ENCODE measurements at places on chromosomes 5 and 9.

GRCh38 chr5:78720227-78720985, 71.8 kb upstream of the LHFPL2 start:
- DNase-seq: no peak

GRCh38 chr5:61455179-61456006, 123.3 kb downstream of the ZSWIM6 start:
- no peak for DNase-seq

DNA sequence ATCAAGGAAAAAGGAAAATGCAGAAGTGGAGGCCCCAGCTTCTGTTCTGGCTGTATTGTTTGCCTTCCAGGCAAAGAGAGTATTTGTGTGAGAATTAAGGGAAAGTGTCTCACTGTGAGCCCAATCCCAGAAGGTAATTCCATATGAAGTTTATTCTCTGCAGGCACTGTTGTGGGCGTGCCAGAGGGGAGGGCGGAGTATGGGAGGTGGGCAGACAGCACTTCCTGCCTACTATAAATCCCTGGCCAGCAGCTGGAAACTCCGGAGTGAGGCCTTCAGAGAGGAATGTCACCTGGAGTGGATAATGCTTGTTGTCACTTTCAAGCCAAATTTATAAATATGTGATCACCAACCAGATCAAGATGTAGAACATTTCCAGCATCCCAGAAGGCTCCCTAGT, 209.5 kb downstream of the ARHGAP26 start:
- DNase-seq: no peak

DNA sequence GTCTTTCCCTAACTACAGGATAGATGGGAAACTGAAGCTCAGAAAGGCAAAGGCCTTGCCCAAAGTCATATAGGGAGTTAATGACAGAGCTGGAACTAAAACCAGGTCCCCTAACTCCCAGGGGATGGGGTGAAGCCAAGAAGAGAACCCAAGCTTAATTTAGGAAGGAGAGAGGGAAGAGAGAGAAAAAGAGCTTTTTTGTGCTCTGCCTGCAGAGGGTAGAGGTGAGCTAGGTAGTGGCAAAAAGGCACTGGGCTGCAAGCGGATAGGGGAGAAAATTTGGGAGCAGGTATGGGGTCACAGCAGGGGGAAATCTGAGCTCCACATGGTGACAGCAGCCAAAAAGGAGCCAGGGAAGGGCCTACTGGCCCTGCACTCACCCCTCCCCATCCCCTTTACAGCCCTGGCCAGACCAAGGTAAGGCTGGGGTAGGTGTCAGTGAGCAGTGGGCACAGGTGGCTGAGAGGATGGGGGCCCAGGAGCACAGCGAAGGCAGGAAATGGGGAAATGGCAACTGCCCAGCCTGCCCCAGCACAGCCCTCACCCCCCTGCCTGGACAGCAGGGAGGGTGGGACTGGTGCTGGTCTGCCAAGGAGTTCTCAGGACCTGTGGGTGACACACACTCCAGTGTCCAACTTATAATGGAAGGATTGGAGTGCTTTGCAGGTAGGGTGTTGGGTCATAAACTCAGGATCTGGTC, 3.3 kb downstream of the ENHO start:
- DNase-seq: no peak

DNA sequence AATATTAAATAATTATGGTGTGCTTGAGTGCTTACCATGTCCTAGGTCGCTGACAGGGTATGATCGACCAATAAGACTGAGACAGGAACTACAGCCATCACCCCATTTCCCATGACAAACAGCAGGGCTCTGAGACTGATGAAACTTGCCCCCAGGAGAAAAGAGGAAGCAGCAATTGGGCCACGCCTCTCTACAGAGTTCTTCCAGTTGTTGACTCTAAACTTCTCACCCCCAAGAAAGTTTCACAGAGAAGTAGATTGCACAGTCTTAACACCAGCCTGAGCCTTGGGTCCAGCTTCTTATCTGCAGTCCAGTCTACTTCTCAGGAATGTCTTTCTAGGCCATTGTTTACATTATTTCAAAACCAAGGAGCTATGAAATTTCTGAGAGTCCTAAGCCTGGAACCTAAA, 182.2 kb upstream of the ANKRD55 start:
- no peak for DNase-seq

DNA sequence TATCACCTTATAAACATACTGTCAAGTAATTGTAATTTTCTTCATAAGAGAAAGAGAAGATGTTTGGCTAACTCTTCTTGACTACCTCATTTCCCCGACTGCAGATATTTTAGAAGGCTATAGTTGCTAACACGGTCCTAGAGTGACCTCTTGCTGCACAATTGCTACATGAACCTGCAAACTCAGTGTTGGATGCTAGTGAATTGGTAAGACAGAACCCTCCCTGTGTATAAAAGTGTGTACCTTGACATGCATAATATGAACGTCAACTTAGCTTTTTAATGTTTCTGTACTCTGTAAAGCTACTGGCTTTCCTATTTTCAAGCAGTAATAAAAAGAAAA, 46.7 kb upstream of the CER1 start:
- no peak for DNase-seq

GRCh38 chr9:81377320-81377719, 312.0 kb downstream of the TLE1 start:
- DNase-seq: no peak

DNA sequence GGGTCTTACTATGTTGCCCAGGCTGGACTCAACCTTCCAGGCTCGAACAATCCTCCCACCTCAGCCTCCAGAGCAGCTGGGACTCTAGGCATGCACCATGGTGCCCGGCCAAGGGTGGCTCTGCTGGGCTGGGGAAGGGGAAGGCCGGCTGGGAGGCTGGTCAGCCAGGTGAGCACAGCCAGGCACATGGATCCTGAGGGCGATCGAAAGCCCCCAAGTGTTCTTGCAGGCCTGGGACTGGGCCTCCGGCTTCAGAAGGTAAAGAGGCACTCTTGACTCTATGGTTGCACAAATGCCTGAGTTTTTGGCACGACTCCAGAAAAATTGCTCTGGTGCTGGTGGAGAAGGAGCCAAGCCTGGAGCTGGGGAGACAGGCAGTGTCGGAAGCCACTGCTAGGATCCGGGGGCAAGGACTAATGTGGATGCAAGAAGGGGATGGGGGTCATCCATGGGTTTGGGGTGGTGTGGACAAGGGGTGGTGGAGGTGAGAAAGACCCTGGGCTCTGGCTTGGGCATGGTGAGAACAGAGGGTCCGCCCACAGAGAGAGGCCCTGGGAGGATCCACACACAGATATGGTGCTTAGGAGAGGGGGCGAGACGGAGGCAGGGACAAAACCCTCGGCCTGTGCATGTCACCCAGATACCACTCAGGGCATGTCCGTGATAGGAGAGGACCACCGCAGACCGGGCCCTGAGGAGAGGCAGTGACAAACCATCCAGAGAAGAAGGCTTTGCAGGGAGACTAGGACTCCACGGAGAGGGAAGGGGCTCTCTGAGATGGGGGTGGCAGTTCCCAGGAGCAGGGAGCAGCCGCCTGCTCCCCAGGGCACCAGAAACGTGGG, 51.1 kb upstream of the COL5A1 start:
- DNase-seq: no peak

DNA sequence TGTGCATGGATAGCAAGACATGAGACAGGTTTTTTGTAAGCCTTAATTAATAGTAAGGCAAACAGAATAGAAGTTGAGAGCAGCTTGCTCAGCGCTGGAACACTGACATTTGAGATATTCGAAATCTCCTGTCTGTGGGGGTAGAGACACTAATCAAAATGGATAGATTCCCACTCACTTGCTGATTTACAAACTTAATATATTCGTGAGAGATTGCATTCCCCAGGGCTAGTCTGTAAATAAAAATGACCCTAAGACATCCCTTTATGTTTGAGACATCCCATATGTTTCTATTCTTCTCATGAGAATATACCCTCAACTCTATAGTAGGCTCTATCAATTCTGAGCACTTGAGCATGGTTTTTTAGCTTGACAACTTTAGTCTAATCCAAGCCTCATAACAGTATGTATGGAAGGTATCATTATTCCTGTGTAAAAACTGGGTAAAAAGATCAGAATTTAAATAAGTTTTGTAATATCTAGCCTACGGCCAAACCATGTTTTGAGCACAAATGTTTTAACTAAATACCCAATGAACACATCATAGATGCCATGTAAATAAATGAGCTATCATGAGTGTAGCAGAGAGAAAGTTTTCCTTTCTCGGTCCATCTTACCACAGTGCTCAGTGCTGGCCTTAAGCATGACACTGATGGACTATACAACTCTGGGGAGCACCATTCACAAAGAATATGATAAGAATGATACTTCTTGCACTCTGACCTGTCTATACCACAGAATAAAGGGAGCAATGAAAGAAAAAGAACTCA, 609.2 kb downstream of the PSAT1 start:
- no peak for DNase-seq

DNA sequence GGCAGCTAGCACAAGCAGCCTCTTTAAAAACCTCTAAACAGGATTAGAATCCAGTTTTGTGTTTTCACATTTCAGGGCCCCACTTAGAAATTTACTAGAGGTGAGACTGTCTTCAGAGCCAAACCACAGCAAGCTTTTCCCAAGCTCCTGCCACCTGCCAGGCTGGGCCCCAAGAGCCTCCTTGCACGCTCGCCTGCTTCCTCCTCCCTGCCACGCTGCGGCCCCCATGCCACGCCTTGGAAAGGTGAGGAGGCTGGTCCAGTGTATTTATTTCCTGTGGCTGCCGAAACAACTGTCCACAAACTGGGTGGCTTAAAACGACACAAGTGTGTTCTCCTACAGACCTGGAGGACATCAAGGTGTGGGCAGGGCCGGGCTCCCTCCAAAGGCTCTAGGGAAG, 43.4 kb downstream of the NKX2-5 start:
- DNase-seq: no peak

DNA sequence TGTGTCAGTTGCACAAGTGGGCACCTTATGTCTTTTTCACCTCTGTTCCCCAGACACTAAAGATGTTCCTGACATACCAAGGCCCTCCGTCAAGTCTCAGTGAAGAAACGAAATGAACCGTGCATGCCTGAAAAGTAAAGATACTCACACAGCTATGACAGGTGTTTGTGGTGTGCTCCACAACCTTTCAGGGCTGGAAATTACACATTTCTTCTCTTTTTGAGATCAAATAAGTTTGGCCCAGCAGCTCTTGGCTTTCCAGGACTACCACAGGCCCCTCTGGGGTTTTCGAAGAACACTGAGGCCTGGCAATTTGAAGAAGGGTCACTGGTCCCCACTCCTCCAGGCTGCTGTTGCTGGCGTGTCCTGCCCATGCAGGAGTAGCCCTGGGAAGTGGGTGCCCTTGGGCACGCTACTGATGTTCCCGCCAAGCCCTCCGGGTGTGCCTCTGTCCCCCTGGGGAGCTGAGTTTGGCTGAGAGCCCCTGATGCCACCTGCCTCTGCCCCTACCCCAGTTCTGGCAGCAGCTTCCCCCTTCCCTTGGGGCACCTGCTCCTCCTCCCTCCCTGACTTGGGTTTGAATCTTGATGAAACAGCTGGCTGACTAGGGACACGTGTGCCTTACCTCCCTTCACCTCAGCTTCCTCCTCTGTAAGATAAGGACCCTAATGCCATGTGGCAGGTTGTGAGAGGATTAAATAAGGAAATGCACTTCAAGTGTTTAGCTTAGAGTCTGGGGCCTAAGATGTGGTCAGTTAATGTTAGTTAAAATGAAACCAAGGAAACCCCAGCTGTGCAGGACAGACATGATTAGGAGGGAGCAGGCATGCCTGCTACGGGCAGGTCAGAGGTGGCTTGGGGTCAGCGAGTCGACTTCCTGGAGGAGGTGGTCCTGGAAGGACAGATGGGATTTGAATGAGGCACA, 49.1 kb upstream of the GADD45G start:
- no peak for DNase-seq

DNA sequence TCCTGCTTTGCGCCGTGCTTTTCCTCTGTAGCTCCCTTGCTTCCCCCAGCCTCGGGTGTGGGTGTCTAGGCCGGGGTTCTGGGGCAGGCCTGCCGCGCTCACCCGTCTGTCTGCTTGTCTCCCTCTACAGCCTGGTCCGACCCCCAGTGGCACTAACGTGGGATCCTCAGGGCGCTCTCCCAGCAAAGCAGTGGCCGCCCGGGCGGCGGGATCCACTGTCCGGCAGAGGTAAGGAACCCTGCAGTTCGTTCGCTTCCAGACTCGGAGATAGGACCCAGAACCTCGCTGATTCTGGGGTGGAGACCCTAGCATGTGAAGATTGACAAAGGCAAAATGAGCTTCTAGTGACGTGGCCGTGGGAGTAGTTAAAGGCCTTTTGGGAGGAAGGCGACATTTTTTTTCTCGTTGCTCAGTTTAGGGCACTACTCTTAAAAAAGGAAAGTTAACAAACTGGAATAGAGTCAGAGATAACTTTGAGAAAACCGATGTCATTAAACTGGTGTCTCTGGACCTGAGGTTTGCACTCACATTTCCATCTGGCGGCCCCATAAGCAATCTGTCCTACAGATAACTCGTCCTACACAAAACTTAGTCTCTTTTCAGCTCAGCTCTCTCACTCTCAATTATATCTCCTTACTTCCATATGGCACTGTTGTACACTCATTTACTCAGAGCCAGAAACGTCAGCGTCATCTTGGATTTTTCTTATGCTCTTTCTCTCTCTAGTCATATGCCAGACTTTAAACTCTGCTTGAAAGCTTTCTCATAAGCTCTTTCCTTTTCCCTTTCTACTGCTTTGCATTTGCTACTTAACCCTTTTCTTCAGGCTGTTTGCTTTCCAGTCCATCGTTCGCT, 561 bp downstream of the SEC61B start:
- no peak for DNase-seq

DNA sequence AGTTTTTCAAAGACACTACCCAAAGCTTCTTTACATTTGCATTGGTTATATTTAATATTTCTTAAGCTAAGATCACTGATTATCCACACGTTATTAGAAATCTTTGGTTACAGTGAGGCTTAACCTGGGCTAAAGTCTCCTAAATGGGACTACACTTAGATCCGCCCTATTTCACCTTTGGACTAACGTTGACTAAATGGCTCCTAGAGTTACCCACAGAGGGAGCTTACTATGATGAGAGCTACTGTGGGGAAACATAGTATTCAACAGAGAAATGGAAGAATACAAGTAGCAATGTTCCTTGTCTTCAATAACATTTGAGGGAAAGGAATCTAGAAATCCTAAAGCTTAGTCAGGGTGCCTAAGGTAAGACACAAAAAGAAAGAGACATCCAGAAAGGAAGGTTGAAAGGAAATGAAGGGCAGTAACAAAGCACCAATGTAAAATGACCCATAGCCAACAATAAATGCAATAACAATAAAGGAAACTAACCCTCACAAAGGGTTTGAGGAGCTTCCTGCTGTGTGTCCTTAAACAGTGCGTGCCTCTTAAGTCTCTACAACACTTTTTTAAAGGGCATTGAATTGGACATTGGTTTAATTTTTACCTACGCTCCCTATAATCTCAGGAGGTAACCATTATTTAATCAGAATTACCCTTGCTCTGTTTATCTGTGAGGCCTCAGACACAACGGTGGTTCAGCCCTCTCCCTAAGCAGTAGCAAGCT, 217.1 kb downstream of the PJA2 start:
- DNase-seq: no peak

All from activated T-cell treated with anti-CD3 and anti-CD28 coated beads, Interleukin-2, amount 50 U/mL, for 48 hours (primary cell).